ENCODE measurements at places on chromosomes 7 and 10.

- DNase-seq: no peak
Observed at GRCh38 chr10:114716811-114717404, 58.8 kb upstream of the ABLIM1 start.

DNA sequence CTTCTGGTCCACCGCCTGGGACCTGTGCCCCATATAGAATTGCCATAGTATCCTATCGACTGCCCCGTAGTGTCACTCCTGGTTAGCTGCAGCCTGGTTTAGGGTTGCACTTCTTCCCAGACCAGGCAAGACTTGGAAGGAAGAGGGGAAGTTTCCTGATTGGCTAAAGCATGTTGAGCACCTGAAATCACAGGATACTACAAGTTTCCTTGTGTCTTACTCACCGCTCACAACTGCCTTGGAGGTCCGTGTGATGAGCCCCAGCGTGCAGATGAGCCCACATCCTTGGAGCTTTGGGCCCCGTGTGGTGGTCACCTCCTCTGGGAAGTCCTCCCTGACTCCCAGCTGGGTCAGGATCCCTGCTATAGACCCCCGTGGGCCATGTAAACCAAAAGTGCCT lies 73.9 kb upstream of the GTF2I start:
- no peak for DNase-seq

DNA sequence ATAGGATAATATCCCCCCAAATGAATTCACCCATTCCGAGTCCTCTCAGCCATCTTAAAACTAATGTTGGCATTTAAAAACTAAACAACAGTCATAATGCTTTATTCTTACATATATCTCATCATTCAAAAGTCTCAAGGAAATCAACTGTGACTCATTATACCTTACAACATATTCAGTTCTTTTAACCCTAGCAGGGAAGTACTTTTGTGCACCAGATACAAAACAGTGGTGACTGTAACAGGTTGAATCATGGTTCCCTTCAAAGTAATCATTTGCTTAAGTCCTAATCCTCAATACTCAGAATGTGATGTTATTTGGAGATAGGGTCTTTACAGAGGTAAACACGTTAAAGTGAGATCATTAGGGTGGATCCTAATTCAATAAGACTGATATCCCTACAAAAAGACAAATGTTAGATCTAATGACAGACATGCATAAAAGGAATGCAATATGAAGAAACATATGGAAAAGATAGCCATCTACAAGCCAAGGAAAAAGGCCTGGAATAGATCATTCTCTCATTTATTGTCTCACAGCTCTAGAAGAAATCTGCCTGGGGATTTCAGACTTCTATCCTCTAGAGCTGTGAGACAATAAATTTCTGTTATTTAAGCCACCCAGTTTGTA lies 42.3 kb downstream of the RELN start:
- no peak for DNase-seq

DNA sequence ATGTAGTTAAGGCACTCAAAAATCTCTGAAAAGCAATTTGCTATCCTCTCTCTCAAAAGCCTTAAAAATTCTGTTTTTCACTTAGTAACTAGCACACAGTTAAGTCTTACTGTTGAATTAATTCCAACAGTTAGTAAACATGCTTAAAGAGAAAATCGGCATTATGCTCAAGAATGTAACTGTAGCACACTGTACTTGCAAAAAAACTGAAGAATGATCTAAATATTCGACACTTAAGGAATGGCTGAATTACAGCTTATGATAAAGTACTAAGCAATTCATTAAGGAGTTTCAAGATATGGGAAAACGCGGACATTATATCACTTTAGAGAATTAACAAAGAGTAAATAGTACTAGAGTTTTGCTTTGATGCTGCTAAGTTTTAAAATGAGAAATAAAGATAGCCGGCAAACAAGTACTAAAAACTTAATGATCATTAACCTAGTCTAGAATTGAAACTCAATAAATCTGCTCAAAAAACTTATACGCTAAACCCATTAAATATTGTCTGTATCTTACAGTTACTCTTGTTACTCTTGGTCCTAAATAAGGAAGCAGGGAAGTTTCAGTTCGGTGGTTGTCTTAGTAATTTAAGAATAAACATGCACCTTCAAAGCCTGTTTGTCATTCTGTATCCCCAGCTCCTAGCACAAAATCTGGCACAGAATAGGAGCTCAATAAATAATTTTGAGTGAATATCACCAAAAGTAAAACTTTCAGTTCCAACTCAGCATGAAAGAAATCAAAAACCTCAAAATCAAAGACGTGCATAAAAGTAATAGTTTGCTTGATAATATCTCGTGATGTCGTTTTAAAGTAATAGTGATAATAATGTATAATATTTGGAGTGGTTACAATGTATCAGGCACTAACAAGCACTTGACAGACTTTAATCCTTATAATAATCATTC lies 1.2 kb downstream of the TRDMT1 start:
- no peak for DNase-seq

GRCh38 chr10:16439295-16439694 lies 2.5 kb downstream of the PTER start:
- no peak for DNase-seq

- DNase-seq: no peak
Observed at GRCh38 chr7:4147926-4148620, 534.0 kb upstream of the FOXK1 start.

Measured in NCI-H1092 (cell line).